ENCODE measurements at places on chromosomes 12 and 14.

DNA sequence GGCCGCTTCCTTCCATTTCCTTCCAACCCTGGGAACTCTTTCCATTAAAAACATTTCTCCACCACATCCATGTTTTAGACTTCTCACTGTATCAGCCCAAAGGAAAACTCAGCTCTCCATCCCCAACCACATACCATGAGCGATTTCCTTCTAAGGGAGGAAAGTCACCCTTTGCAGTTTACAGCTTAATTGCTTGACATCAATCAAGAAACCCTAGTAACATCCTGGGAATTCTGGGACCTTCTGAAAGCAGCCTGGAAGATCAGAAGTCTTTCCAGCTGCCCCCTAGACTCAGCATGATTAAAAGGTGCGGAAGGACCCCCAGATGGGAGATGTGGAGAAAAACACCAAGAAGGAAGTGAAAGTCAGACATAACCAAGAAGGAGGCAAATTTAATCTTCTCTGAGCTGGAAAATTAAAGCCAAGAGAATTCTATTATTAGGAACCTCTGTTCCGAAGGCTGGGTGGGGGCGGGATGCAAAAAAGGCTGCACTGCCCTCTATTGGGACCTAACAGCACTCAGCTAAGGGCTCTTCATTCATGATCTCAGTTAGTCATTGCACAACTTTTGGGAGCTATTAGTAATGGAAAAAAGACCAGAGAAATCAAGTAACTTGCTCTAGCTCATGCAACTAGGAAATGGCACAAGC lies 73.3 kb upstream of the PLXNC1 start:
- H3K4me1 ChIP-seq, result peaks cover 62% of the 10 kb centered on the region
- no peaks in the 10 kb centered on the region for H3K36me3 ChIP-seq
- DNase-seq, result peak; percentile 60
- no peak overlapping the region for H3K4me3 ChIP-seq
- no peak overlapping the region for H3K27ac ChIP-seq
- no peaks in the 10 kb centered on the region for H3K27me3 ChIP-seq

GRCh38 chr12:57016348-57016747 lies at the start of gene TAC3:
TAC3 (minus strand) TSS chr12:57016529; CDS start chr12:57015797, 732 bp downstream.
- no peaks in the 10 kb centered on the region for H3K36me3 ChIP-seq
- H3K4me3 ChIP-seq, result no peak within 1 kb of the TSS
- H3K27ac ChIP-seq, result no peak within 1 kb of the TSS

DNA sequence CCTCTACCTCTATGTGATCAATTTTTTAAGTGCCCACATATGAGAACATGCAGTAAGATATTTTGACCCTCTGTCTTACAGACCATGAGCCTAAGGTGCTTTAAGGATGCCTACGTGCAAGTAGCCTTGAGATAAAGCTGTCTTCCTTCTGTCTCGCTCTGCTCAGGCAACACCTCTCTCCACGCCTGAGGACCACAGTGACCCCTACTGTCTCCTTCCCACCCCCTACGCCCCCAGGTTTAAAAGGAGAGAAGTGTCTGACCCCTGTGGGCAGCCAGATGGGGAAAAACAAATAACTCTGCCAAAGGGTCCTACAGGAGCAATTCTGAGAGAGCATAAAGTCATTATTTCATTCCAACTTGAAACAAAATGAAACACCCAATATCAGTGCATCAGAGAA lies 286.4 kb upstream of the TMEM132C start:
- H3K27ac ChIP-seq, result no peak overlapping the region
- no peak for DNase-seq
- H3K27me3 ChIP-seq, result no peaks in the 10 kb centered on the region
- H3K36me3 ChIP-seq, result no peaks in the 10 kb centered on the region

GRCh38 chr12:95349291-95349690 lies 124.7 kb upstream of the METAP2 start:
- no peaks in the 10 kb centered on the region for H3K27me3 ChIP-seq
- H3K27ac ChIP-seq, result no peak overlapping the region
- no peak for DNase-seq
- no peak overlapping the region for H3K4me3 ChIP-seq
- no peaks in the 10 kb centered on the region for H3K4me1 ChIP-seq

DNA sequence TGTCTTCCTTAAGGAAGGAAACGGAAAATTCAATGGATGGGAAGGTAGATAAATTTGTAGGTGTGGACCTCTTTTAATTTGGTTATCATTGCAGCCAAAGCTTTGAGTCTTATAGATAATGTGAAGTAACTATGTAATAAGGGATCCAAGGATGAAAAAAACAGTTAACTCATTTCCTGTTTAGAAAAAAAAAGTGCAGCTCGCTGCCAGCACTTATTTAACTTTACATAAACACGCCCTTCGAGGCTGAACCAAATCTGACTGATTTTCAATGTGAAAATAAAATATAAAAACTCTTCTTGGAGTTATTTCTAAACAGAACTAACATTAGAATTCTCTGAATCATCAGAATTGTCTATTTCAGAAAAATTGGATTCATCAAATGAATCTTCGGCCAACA lies 7.0 kb downstream of the NUBPL start:
- H3K27ac ChIP-seq, result no peak overlapping the region
- no peak for DNase-seq
- no peaks in the 10 kb centered on the region for H3K27me3 ChIP-seq
- peaks cover 11% of the 10 kb centered on the region for H3K4me1 ChIP-seq

- H3K36me3 ChIP-seq, result no peaks in the 10 kb centered on the region
- H3K4me1 ChIP-seq, result no peaks in the 10 kb centered on the region
- H3K27ac ChIP-seq, result no peak overlapping the region
- DNase-seq, result no peak
Measured at GRCh38 chr12:131491916-131492490, 218.9 kb upstream of the SFSWAP start.

DNA sequence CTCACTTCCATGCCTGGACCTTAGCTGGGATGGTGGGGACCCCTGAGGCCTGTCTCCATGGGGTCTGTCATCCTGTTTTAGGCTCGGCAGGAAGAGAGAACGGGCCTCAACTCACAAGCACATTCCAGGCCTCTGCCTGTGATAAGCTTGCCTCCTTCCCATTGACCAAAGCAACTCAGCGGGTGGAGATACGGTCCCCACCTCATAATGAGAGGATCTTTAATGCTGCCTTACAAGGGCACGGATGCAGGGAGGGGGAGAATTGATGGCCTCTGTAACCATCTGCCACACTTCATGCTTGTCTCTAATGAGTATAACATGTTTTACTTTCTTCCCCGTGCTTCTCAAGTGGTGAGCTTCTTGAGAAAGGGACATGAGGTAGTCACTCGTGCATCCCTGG lies 50.0 kb downstream of the GLT1D1 start:
- H3K4me3 ChIP-seq, result no peak overlapping the region
- no peak for DNase-seq
- H3K4me1 ChIP-seq, result peaks cover 30% of the 10 kb centered on the region
- no peaks in the 10 kb centered on the region for H3K27me3 ChIP-seq
- H3K36me3 ChIP-seq, result no peaks in the 10 kb centered on the region
- H3K27ac ChIP-seq, result no peak overlapping the region

GRCh38 chr14:88189417-88190191 lies 133.5 kb downstream of the KCNK10 start:
- H3K27me3 ChIP-seq, result peaks cover 1% of the 10 kb centered on the region
- H3K4me3 ChIP-seq, result peak overlapping the region; percentile 30
- no peaks in the 10 kb centered on the region for H3K36me3 ChIP-seq

GRCh38 chr12:100698518-100698917 lies 96.1 kb upstream of the ANO4 start:
- DNase-seq, result no peak
- no peaks in the 10 kb centered on the region for H3K27me3 ChIP-seq
- H3K36me3 ChIP-seq, result no peaks in the 10 kb centered on the region
- no peaks in the 10 kb centered on the region for H3K4me1 ChIP-seq
- H3K27ac ChIP-seq, result no peak overlapping the region

GRCh38 chr12:62044450-62045135 lies 215.6 kb upstream of the USP15 start:
- H3K4me3 ChIP-seq, result no peak overlapping the region
- DNase-seq, result no peak
- H3K36me3 ChIP-seq, result no peaks in the 10 kb centered on the region
- H3K27me3 ChIP-seq, result no peaks in the 10 kb centered on the region
- H3K27ac ChIP-seq, result no peak overlapping the region

DNA sequence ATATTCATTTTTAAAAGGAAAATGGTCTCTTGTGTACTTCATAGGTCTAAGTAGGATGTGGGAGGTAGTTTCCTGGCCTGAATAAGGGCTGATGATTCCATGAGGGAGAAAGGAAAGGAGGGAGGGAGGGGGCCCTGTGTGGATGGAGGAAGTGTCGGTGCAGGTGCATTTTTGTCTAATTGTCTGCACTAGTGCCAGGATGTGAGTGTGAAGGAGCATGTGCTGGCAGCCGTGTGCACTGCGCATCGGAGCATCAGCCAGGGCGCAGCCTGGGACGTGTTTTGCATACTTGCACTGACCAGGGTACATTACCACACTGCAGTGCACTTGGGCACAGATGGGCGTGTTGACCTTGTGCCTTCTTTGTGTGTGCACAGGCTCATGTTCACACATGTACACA lies 29.2 kb downstream of the SMUG1 start:
- H3K4me1 ChIP-seq, result peaks cover 67% of the 10 kb centered on the region
- H3K27ac ChIP-seq, result no peak overlapping the region
- H3K27me3 ChIP-seq, result no peaks in the 10 kb centered on the region
- no peaks in the 10 kb centered on the region for H3K36me3 ChIP-seq
- DNase-seq, result no peak
- peak overlapping the region; percentile 21 for H3K4me3 ChIP-seq

DNA sequence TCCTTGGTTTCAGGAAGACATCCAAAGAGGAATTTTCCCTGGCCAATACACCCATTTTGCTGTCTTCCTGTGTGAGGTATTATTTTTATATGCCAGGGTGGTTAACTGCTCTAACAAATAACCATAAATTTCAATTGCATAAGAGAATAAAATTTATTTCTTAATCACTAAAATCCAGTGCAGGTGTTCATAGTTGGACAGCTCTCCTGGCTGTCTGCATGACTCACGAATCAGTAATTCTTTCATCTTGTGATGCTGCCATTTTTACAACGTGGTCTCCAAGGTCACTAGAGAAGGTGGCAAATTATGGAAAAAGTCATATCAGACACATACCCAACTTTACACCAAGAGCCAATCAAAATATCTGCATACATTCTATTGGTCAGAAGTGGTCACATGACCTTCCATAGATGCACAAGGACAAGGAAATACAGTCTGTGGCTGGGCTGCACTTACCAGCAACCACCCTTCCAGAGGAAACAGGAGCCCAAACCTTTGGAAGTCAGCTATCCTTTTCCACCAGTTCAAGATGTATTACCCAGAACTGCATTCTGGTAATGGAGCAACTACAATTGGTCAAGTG lies 193.5 kb upstream of the PLEKHG7 start:
- H3K4me3 ChIP-seq, result no peak overlapping the region
- peaks cover 33% of the 10 kb centered on the region for H3K4me1 ChIP-seq
- DNase-seq, result no peak

DNA sequence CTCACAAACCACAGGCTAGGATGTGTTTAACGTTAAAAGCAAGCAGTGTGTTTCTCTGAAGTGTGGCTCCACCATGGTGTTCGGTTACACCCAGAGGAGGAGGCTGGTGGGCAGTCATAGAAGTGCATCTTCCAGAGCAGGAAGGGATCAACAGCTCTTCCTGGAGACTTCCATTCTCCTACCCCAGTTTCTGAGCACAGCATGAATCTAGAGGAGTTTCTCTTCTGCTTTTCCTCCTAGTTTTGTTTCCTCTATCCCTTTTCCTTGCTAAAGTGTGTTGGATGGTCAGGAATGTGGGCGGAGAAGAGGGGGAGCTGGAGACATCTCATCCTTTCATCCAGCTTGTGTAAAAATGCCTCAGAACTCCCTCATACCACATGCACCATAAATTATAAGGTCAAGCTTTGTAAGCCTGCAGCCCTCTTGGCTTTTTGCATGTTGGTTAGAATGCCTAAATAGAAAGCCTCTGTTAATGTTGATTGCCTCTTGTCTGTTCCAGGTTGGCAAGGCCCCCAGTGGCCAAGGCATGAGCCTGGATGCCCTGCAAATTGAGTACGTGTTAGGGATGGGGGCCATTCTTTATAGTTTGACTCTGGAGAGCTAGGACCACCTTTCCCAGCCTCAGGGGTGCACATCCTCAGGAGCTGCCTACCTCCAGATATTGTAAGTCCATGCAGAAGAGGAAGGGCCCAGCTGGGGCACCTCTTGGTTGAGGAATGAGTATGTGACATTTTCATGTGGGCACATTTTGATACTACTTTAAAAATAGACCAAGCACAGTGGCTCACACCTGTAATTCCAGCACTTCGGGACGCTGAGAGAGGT lies 4.0 kb upstream of the CKAP4 start:
- H3K4me3 ChIP-seq, result no peak overlapping the region
- H3K27me3 ChIP-seq, result 0 out of 3 replicates have a peak, but pooled peaks cover 7% of the 10 kb centered on the region
- no peak for DNase-seq
- H3K36me3 ChIP-seq, result no peaks in the 10 kb centered on the region
- no peak overlapping the region for H3K27ac ChIP-seq
- peaks cover 23% of the 10 kb centered on the region for H3K4me1 ChIP-seq

- no peaks in the 10 kb centered on the region for H3K4me1 ChIP-seq
- no peak overlapping the region for H3K27ac ChIP-seq
- no peaks in the 10 kb centered on the region for H3K27me3 ChIP-seq
Measured at GRCh38 chr12:49043856-49044258, 16.7 kb downstream of the KMT2D start.

DNA sequence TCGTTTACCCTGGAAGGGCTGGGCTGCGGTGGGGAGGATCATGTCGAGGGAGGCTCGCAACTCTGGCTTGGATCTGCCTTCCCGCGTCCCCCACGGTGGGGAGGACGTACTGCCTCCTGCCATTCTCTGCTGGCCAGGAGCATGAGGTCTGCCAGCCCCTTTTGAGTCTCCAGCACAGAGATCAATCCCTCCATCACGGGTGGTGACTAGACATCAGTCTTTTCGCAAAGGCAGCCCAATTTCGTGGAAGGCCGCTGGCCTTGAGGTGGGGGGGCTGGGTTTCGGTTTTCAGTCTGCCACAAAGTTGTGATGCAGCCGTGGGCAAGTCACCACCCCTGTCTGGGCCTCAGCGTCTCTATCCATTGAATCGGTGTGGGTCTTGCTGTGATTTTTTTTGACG lies 62.2 kb downstream of the PRMT8 start:
- H3K4me1 ChIP-seq, result no peaks in the 10 kb centered on the region
- no peak overlapping the region for H3K4me3 ChIP-seq
- no peak overlapping the region for H3K27ac ChIP-seq
- peaks cover 1% of the 10 kb centered on the region for H3K27me3 ChIP-seq
- H3K36me3 ChIP-seq, result no peaks in the 10 kb centered on the region
- no peak for DNase-seq

DNA sequence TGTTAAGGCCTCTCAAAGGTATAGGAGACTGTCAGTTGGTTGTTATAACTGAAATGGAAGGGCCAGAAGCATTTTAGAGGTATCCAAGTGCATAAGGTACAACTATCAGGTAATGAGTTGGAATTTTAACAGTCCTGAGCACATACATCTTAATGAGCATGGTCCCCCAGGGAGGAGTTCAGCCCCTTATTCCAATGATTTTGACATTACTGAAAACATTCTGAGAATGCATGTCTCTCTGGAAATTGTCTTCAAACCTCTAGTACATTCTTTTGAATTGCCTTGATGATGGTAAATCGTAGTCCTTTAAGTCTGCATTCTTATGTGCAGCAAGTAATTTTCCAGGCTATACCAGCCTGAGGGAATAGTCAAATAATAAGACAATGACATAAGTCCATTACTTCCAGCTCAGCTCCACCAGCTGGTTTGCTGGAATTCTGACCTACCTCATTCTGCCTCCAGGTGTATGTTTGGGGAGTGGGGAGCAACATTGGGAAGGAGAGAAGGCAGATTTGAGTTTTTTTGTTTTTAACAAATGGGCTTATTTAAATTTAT lies 239.2 kb downstream of the MSRB3 start:
- H3K4me1 ChIP-seq, result no peaks in the 10 kb centered on the region
- no peaks in the 10 kb centered on the region for H3K36me3 ChIP-seq
- no peak for DNase-seq
- no peak overlapping the region for H3K4me3 ChIP-seq
- H3K27ac ChIP-seq, result no peak overlapping the region

Measured in HepG2 (cell line).